ENCODE measurements at places on chromosomes 4 and X. TPM values are rescaled to one million over a fixed set of nuclear protein-coding genes. Genes with fewer than 3 reads are reported as not detected.

- DNase-seq = peak; percentile 50
Measured at GRCh38 chrX:2767631-2768455, 16.0 kb downstream of the XG start.

- no peak for DNase-seq
Measured at GRCh38 chrX:22249371-22249770, 23.3 kb upstream of the CBLL2 start.

DNA sequence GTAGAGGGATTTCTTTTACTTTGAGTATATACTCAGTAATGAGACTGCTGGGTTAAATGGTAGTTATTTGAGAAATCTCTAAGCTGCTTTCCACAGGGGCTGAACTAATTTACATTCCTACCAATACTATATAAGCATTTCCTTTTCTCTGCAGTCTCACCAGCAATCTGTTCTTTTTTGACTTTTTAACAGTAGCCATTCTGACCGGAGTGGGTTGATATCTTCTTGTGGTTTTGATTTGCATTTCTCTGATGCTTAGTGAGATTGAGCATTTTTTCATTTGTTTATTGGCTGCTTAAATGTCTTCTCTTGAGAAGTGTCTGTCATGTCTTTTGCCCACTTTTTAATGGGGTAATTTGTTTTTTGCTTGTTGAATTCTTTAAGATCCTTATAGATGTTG lies 43.3 kb downstream of the SPCS3 start:
- DNase-seq = no peak

DNA sequence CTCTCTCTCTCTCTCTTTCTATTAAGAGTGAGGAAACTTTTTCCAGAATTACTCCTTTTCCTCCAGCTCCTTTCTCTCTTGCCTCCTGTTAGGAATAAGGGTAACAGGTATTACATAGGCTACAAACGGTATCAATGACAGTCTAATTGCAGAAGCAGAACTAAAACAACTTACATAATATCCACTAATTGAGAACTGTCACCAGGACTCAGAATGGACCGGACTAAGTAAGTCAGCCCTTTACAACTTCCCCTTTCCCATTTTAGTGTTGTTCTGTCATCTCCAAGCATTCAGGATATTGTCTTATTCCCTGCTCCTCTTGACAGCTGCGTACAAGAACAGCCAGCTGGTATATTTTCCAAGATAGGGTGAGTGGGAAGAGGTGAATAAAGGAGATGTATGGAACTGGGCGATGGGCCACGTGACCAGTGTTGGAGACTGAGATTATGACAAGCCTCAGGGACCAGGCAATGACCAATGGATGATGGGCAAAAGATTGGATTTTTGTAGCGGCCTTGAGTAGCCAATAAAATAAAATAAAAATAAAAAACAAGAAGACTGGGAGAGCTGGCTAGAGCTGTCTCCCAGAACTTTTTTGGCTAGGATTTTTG lies 2.3 kb upstream of the FNIP2 start:
- no peak for DNase-seq

GRCh38 chr4:7753271-7753670 lies 186.4 kb downstream of the AFAP1 start:
- no peak for DNase-seq

DNA sequence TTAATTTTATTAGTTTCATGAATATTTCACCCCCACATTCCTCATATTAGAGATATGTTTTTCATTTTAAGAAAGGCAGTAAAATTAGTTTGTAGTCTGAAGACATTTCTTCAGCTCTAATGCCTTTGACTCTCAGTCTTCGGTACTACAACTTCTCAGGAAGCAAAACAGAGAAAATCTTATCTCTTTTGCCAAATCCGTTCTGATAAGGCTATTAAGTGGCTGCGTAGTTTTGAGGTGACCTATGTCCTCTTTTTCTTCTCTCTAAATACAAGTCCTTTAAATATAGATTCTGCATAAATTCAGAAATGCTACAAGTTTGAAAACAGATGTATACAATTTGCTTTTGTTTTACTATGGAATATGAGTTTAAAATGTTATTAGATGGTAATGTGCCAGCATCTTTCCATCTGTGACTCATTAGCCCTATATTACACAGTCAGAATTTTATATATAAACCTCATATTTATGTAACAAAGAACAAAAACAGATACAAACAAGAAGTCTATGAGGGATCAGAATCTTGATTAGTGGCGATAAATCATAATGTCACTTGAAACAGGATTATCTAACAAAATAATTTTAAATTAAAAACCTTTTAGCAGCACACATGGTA lies 181.2 kb upstream of the ETNPPL start:
- DNase-seq = no peak

Gene ELOVL6
- total RNA-seq = 22.8 TPM

Gene LCORL
- 12.4 TPM for total RNA-seq

Measured in H7 (cell line).